ENCODE measurements at places on chromosomes 11 and 22. TPM values are rescaled to one million over a fixed set of nuclear protein-coding genes. Genes with fewer than 3 reads are reported as not detected.
A peak's percentile ranks its signal among the peaks of the same experiment; 100 is the strongest.

NAT10 gene
- polyA plus RNA-seq = 40.1 TPM

PDE2A gene
- 0.08 TPM for polyA plus RNA-seq

TBX10 gene
- polyA plus RNA-seq = not detected

C11orf16 gene
- polyA plus RNA-seq = not detected

NCAM1 gene
- polyA plus RNA-seq = 1.7 TPM

RTN4RL2 gene
- 0.28 TPM for polyA plus RNA-seq

PDGFD gene
- 8.1 TPM for polyA plus RNA-seq

DAGLA gene
- polyA plus RNA-seq = not detected

TRPM5 gene
- not detected for polyA plus RNA-seq

OR51I1 gene
- not detected for polyA plus RNA-seq

C1QTNF5 gene
- polyA plus RNA-seq = not detected

MPZL3 gene
- 10.6 TPM for polyA plus RNA-seq

RHOD gene
- 1.1 TPM for polyA plus RNA-seq

MAJIN gene
- not detected for polyA plus RNA-seq

DNA sequence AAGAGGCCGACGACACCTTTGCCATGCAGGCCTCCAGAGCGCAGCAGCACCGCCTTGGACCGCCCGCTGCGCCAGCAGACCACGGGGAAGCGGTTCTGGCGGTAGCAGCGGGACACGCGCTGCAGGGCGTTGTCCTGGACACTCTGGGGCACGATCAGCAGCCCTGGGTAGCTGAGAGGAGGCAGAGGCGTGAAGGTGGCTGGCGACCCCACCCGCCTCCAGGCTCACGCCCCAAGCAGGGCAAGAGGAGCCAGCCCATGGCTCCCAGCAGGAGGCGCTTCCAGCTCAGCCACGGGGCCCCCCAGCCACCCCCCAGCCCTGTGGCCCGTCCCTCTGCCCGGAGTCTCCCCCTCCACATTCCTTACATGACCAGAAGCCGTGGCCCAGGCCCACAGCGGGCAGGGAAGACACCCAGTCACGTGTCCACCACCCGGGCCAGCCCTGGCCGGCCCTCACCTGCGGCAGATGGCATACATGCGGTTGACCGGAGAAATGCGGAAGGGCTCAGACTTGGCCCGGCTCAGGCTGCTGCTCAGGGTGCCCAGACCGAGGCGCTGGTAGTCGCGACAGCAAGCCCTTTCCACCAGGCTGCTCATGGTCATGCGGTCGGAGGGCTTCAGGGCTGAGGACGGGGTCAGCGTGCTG is 15.2 kb downstream of the SBF1 start:
- H3K4me1 ChIP-seq = no peaks in the 10 kb centered on the region
- H3K27ac ChIP-seq = no peak overlapping the region
- H3K4me3 ChIP-seq = no peak overlapping the region
- no peak for DNase-seq

GRCh38 chr22:20092477-20092854 is 12.4 kb downstream of the DGCR8 start:
- no peak overlapping the region for H3K27ac ChIP-seq
- no peak for DNase-seq
- no peaks in the 10 kb centered on the region for H3K27me3 ChIP-seq
- H3K4me1 ChIP-seq = peaks cover 43% of the 10 kb centered on the region
- no peak overlapping the region for H3K4me3 ChIP-seq

GRCh38 chr11:114959953-114960505 is 281.7 kb downstream of the NXPE2 start:
- no peaks in the 10 kb centered on the region for H3K36me3 ChIP-seq
- no peaks in the 10 kb centered on the region for H3K27me3 ChIP-seq

- no peaks in the 10 kb centered on the region for H3K36me3 ChIP-seq
- no peaks in the 10 kb centered on the region for H3K4me1 ChIP-seq
- no peaks in the 10 kb centered on the region for H3K27me3 ChIP-seq
- no peak overlapping the region for H3K4me3 ChIP-seq
- no peak for DNase-seq
- H3K27ac ChIP-seq = no peak overlapping the region
Observed at GRCh38 chr11:19407677-19408270, 167.0 kb upstream of the E2F8 start.

GRCh38 chr11:79600711-79601110 is 159.9 kb upstream of the TENM4 start:
- H3K27ac ChIP-seq = no peak overlapping the region
- no peaks in the 10 kb centered on the region for H3K27me3 ChIP-seq
- H3K4me1 ChIP-seq = no peaks in the 10 kb centered on the region
- no peak overlapping the region for H3K4me3 ChIP-seq

DNA sequence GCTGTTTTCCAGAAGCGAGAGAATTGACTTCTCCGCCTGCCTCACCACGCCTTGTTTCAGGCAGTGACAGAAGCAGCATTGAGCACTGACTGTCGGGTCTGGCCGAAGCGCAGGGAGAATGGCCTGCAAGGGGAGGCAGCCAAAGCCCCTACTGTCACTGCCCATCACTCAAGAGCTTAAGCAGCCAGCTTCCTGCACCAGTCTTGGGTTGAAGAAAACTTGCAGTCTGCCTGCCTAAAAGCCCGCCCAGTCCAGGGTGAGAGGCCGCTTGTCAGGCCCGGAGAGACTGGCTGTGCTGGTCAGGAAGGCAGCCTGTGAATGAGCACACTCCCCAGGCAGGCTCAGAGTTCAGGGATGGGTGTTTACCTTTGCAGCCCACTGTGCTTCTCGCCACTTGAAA is 108.3 kb downstream of the PKNOX2 start:
- no peak overlapping the region for H3K4me3 ChIP-seq
- H3K27ac ChIP-seq = no peak overlapping the region
- no peaks in the 10 kb centered on the region for H3K36me3 ChIP-seq
- DNase-seq = no peak
- no peaks in the 10 kb centered on the region for H3K4me1 ChIP-seq

DNA sequence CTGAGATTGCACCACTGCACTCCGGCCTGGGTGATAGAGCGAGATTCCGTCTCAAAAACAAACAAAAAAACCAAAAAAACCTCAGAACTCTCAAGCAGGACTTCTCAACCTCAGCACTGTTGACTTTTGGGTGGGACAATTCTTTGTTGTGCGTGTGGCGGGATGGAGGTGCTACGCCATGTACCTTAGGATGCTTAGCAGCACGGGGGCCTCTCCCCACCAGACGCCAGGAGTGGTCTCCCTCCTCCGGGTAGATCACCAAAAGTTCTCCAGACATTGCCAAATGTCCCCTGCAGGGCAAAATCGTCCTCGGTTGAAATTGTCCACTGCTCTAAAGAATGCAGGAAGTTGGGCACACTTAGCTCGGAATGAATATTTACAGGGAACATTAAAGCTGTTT is 26.9 kb upstream of the ATXN10 start:
- H3K36me3 ChIP-seq = no peaks in the 10 kb centered on the region
- H3K4me1 ChIP-seq = peaks cover 5% of the 10 kb centered on the region
- peaks cover 3% of the 10 kb centered on the region for H3K27me3 ChIP-seq
- no peak overlapping the region for H3K27ac ChIP-seq

DNA sequence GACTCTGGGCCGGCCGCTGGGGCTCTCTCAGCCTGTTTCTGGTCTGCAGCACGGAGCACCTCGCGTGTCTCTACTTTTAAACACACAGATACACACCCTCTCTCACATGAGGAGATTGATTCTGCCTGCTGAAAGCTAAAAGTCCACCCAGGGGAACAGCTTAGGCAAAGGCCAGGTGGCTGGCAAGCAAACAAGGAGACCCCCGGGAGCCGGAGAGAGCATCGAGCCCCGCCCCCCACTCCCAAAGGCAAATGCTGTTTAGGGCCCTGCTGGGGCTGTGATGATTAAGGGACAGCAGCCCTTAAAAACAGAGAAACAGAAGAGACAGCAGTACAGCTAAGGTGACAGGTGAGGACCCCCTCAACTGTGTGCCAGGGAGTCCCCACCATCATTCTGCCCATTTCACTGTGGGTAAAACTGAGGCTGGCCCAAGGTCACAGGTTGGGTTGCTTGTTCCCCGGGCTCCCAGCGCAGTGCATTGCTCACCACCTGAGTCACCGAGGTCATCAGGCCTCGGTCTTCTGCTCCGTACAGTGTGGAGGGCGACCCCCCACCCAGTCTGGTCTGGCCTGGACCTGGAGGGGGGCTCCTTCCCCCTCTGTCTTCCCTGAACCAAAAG is 6.8 kb downstream of the CABP7 start:
- no peak overlapping the region for H3K4me3 ChIP-seq
- DNase-seq = no peak
- no peaks in the 10 kb centered on the region for H3K4me1 ChIP-seq
- H3K36me3 ChIP-seq = no peaks in the 10 kb centered on the region
- no peak overlapping the region for H3K27ac ChIP-seq

DNA sequence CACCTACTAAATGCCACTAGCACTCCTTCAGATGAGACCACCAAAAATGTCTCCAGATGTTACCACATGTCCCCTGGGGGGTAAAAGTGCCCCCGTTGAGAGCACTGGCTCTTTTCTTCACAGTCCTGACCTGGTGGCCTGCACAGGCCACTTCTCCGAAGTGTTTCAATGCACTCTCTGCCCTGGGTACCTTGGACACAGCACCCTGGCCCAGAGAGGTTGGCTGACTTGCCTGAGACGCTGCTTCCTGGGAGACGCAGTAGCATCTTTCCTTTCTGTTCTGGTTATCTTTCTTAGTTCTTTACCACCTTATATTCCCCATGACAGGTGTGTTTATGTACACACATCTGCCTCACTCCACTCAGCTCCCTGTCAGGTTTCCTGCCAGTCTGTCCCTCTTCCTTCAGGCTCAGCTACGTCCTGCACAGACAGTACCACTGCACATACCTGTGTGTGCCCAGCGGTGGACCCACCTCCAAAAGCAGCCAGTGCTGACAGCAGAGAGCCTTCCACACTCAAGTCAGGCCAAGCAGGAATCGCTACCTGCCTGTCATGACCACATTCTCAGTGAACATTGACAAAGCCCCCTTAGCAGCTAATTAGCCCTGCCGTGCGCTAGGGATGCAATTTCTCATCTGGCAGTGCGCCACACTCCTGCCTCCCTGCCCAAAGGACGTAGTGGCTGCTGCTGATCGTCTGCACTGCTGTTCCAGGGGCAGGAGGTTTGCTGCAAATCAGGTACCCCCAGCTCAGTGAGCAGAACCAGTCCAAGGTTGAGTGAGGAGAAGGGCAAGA is 39.0 kb downstream of the FAM83F start:
- no peak overlapping the region for H3K4me3 ChIP-seq
- no peaks in the 10 kb centered on the region for H3K36me3 ChIP-seq
- H3K4me1 ChIP-seq = no peaks in the 10 kb centered on the region
- H3K27me3 ChIP-seq = peaks cover 5% of the 10 kb centered on the region
- DNase-seq = no peak
- no peak overlapping the region for H3K27ac ChIP-seq

DNA sequence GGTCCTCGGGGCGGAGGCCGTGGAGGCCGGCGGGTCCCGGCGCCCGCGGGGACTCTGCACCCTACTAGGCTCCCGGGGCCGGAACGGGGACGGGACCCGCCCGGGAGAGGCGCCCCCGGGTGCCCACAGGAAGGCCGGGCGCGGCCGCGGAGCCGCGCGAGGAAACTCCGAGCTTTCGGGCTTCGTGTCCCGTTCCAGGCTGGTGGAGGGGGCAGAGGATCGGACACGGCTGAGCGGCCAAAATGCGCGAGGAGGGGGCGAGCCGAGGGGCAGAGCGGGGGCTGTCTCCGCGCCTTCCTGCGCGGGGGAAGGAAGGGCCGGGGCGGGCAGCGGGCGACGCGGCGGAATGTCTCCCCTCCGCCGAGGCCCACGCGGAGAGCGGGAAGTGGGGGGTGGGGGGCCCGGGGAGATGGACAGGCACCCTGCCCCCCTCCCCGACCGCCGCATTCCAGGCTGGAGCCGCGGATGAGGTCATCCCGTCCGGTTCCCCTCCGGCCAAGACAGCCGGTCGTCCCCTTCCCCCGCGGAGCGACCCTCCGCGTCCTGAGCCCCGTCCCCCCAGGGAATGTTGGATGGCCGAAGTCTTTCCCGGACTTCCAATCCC is 430 bp downstream of the CDC42EP1 start:
- no peak for DNase-seq
- no peaks in the 10 kb centered on the region for H3K36me3 ChIP-seq
- H3K27ac ChIP-seq = peak overlapping the region; percentile 57

GRCh38 chr11:66224226-66224855 is 44.1 kb upstream of the RAB1B start:
- DNase-seq = no peak
- no peak overlapping the region for H3K27ac ChIP-seq
- H3K36me3 ChIP-seq = peaks cover 29% of the 10 kb centered on the region
- H3K27me3 ChIP-seq = no peaks in the 10 kb centered on the region
- peaks cover 12% of the 10 kb centered on the region for H3K4me1 ChIP-seq

- peaks cover 44% of the 10 kb centered on the region for H3K36me3 ChIP-seq
- no peak overlapping the region for H3K4me3 ChIP-seq
- H3K27me3 ChIP-seq = no peaks in the 10 kb centered on the region
- peaks cover 62% of the 10 kb centered on the region for H3K4me1 ChIP-seq
- peak overlapping the region; percentile 17 for H3K27ac ChIP-seq
Observed at GRCh38 chr22:28792491-28793383, 7.6 kb downstream of the XBP1 start.

- H3K27ac ChIP-seq = no peak overlapping the region
- DNase-seq = no peak
- H3K36me3 ChIP-seq = no peaks in the 10 kb centered on the region
- no peaks in the 10 kb centered on the region for H3K4me1 ChIP-seq
- H3K4me3 ChIP-seq = no peak overlapping the region
Observed at GRCh38 chr11:76578654-76579055, 91.9 kb downstream of the LRRC32 start.

GRCh38 chr22:31278626-31279326 is 13.5 kb downstream of the PIK3IP1 start:
- H3K4me3 ChIP-seq = peak overlapping the region; percentile 28
- H3K27me3 ChIP-seq = no peaks in the 10 kb centered on the region
- peaks cover 86% of the 10 kb centered on the region for H3K4me1 ChIP-seq
- H3K27ac ChIP-seq = peak overlapping the region; percentile 35

DNA sequence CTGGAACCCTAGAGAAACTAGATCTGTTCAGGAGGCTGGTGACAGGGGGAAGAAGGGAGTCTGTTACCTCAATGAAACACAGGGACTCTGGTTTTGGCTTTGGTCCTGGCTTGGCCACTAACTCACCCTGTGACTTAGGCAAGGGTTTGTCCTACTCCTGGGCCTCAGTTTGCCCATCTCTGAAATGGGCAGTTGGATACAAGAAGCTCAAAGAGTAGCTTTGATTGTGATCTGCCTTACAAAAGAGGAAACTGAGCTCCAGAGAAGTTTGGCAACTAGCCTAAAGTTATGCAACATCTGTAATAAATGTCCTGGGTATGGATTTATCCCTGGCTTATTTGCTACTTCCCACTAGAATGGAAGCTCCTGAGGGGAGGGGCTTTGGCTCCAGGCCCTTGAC is 24.0 kb upstream of the LMO1 start:
- DNase-seq = no peak
- no peaks in the 10 kb centered on the region for H3K36me3 ChIP-seq
- no peaks in the 10 kb centered on the region for H3K4me1 ChIP-seq
- H3K27me3 ChIP-seq = no peaks in the 10 kb centered on the region
- H3K27ac ChIP-seq = no peak overlapping the region

DNA sequence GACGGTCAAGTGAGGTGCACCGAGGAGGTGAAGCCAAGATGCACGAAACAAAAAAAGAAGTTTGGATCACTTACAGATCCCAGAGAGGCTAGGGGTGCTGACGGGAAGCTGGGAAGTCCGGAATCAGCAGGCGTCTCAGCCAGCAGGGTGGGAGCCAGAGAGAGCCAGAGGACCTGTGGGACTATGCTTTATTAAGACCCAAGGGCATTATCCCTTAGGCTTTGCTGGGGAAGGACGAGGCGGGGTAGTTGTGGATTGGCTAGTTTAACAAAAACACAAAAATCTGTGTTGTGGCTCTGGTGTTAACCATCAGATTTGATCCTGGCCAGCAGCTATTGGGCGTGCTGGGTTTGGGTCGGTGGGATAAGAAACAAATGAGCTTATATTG is 427.1 kb downstream of the DYNC2H1 start:
- DNase-seq = no peak
- no peak overlapping the region for H3K27ac ChIP-seq
- H3K27me3 ChIP-seq = no peaks in the 10 kb centered on the region
- H3K4me1 ChIP-seq = no peaks in the 10 kb centered on the region
- no peak overlapping the region for H3K4me3 ChIP-seq
